Stimulated activated CD4-positive, alpha-beta T cell treated with anti-CD3 and anti-CD28 coated beads, Interleukin-12 subunit alpha, Interleukin-12 subunit beta, amount 100 ng/mL, for 48 hours (primary cell): ENCODE measurements at places on chromosomes 5 and 9.

GRCh38 chr9:127930231-127931091, at the start of gene PIP5KL1:
PIP5KL1 (minus strand) TSS chr9:127930777; CDS start chr9:127930752, 25 bp downstream.
- DNase-seq, result no peak

GRCh38 chr9:93164085-93164484, 19.9 kb upstream of the WNK2 start:
- no peak for DNase-seq

GRCh38 chr9:134177186-134177585, 12.8 kb upstream of the RNU6ATAC start:
- no peak for DNase-seq

GRCh38 chr5:157327771-157328170, 61.8 kb downstream of the CYFIP2 start:
- DNase-seq, result no peak

GRCh38 chr9:7592321-7593316, 207.0 kb downstream of the DMAC1 start:
- DNase-seq, result no peak

DNA sequence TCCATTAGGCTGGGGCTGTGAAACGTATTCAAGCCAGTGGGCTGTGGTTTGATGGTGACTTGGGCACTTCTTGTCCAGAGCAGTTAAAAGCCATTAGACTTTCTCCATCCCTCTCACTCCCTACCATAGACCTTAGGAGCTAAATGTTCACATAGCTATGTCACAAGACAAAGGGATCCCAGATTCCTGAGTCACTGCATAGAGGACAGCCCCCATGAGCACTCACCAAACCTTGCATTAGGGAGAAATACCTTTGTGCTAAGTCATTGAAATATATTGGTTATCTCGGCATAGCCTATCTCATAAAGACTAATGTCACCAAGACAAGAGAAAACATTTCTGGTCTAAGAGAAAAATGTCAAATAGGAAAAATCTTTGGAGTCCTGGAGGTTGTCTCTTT, 104.3 kb downstream of the TRPM6 start:
- DNase-seq, result no peak

- DNase-seq, result no peak
Measured at GRCh38 chr5:82918311-82919031, 158.7 kb downstream of the TMEM167A start.

GRCh38 chr9:134606951-134607731, 34.5 kb upstream of the COL5A1 start:
- DNase-seq, result peak; percentile 1

DNA sequence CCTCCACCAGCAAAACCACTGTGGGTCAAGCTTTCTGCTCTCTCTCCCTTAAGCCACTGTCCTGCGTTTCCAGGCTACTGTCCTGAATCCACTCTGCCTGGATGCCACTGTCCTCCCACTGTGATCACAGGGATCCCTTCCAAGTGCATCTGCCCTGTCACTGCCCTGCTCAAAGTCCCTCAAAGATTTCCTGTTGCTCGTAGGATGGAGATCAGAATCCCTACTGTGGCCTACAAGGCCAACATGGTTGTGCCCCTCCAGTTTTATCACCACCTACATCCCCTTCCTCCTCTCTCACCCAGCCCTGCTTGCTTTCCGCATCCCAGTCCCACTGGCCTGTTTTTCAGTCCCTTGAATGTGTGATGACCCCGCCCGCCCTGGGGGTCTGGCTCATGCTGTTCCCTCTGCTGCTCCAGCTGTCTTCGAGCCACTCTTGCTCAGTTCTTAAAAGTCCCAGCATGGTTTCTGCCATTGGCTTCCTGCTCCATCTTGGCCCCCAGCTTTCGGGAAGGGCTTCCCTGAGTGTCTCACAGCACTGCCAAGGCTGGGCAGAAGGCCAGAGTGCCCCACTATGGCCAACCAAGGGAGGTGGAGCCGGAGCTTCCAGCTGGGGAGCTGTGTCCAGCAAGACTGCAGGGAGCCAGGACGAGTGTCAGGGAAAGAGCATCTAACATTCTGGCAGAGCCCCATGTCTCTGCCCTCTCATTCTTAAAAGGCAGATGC, 12.9 kb upstream of the FRRS1L start:
- no peak for DNase-seq

GRCh38 chr9:6029604-6030274, 14.3 kb upstream of the RANBP6 start:
- DNase-seq, result no peak

GRCh38 chr9:124122321-124122720, 110.8 kb downstream of the LHX2 start:
- DNase-seq, result no peak

GRCh38 chr5:83937837-83938236, 217.2 kb upstream of the HAPLN1 start:
- DNase-seq, result no peak
